Sigmoid colon (tissue), 7 donors: ENCODE measurements at places on chromosomes 6 and 20. TPM values are rescaled to one million over a fixed set of nuclear protein-coding genes. Genes with fewer than 3 reads are reported as not detected.

DNA sequence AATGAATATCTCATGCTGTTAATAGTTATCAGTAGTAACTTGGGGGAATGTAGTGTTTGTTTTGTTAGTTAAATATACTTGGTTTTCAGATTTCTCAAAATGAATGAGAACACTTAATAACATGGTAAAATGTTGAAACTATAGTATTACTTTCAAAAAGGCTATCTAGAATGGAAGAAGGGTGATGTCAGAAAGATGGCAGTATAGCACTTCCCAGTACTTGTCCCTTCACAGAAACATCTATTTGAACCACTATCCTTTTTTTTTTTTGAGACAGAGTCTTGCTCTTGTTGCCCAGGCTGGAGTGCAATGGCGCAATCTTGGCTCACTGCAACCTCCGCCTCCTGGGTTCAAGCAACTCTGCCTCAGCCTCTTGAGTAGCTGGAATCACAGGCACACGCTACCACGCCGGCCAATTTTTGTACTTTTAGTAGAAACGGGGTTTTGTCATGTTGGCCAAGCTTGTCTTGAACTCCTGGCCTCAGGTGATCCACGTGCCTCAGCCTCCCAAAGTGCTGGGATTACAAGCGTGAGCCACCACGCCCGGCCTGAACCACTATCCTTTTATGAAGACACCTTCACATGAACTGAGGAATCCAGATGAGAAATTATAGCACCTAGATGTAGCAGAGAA, 4.7 kb upstream of the ECHDC1 start:
- no peak overlapping the region for H3K27ac ChIP-seq
- no peak for DNase-seq
- H3K4me3 ChIP-seq: no peak overlapping the region
- H3K4me1 ChIP-seq: peaks cover 4% of the 10 kb centered on the region
- H3K36me3 ChIP-seq: no peaks in the 10 kb centered on the region

DNA sequence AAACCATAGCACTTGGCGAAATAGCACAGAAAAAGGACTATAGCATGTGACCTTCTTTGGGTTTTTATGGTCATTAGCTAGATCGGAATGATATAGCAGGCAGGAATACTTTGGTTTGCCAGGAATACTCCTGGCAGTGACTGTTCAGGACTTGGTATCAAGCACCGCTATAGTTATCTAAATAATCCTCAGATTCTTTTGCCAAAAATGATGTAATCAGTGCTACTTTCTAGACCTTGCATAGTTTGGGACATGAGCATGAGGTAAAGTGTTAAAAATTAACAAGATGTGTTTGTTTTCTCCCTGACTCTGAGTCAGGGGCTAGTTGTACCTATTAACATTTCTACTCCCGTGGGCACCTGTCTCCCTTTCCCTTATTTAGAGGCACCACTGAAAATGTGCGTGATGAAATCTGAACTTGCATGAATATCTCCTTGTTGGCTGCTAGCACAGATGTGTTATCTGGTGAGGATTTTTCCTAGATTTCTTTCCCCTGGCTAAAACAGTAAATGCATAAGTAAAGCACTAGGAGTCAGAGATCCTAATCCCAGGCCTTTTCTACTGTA, 511.0 kb downstream of the CDKAL1 start:
- H3K27ac ChIP-seq: no peak overlapping the region
- no peak overlapping the region for H3K4me3 ChIP-seq
- no peaks in the 10 kb centered on the region for H3K4me1 ChIP-seq
- no peaks in the 10 kb centered on the region for H3K27me3 ChIP-seq
- no peaks in the 10 kb centered on the region for H3K36me3 ChIP-seq

Gene SRMS
- 0.19 TPM for polyA plus RNA-seq

DNA sequence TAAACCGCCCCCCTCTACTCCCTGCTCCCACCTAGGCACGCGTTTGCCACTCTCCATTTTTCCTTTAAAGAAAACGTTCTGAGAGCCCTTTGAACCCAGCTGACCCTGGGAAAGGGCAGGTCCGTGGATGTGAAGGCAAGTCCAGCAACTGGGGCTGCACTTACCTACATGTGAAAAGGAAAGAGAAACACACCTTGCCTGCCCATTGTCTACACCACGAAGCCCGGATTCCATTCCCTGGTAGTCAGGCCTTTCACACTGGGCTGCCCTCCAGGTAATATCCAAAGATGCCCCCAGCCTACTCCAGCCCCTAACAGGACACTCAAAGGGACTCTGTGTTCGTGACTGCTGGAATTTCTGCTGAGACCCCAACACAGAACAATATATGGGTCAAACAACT, 94.4 kb downstream of the CD83 start:
- H3K4me1 ChIP-seq: peaks cover 14% of the 10 kb centered on the region
- H3K27me3 ChIP-seq: no peaks in the 10 kb centered on the region
- peak overlapping the region; percentile 68 for H3K4me3 ChIP-seq

Gene HUS1B
- polyA plus RNA-seq: not detected

DNA sequence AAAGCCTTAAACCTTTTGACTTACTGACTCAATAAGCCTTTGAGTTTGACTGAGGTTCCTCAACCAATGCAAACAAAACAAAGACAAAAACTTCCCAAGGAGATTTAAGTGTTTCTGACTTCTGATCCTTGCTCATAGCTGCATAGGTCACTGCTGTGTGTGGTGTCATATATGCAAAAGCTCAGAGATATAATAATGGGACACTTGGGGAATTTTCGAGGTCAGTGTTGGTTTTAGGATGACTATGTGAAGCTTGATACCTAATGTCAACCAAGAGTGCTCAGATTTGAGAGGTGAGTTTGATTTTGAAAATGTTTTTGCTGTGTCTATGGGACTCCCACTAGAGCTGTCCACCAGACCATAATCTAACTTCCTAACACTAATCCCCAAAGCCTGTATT, 26.2 kb downstream of the ZKSCAN8 start:
- DNase-seq: no peak
- peaks cover 15% of the 10 kb centered on the region for H3K36me3 ChIP-seq
- no peaks in the 10 kb centered on the region for H3K27me3 ChIP-seq
- no peak overlapping the region for H3K27ac ChIP-seq
- no peaks in the 10 kb centered on the region for H3K4me1 ChIP-seq

DNA sequence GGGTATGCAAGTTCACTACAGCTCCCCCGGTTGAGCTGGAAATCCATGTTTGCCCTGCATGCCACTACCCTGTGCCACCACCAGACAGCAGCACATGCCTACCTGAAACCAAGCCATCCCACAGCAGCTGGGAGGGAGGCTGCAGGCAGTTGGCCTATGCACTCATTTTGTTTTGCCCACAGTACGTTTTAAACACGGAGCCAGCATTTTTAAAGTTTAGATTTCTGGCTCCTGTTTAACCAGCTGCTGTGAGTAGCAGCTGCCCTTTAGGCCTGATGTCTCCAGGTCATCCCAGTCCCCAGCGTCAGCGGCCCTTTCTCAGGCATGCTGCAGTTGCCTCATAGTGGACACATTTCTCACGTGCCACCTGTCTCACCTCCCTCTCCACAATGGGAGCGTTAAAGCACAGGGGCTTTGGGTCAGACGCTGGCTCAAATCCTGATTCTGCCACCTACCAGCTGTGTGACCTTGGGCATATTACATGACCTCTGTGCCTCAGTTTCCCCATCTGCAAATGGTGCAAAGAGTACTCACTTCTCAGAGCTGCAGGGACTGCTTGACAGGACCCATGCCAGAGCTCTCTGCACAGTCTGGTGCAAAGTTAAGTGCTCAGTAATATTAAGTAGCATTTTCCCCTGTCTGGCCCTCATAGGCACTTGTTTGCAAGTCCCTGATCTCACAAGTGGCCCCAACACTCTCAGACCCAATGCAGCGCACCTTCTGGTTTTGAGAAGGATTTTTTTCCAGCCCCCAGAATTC, 8.2 kb upstream of the UBE2V1 start:
- DNase-seq: peak; percentile 85
- H3K4me3 ChIP-seq: no peak overlapping the region
- no peaks in the 10 kb centered on the region for H3K27me3 ChIP-seq
- peak overlapping the region; percentile 45 for H3K27ac ChIP-seq
